ENCODE measurements at places on chromosomes 13 and 19.

GRCh38 chr13:108551674-108552073 is 77.7 kb upstream of the MYO16 start:
- no peak for DNase-seq

DNA sequence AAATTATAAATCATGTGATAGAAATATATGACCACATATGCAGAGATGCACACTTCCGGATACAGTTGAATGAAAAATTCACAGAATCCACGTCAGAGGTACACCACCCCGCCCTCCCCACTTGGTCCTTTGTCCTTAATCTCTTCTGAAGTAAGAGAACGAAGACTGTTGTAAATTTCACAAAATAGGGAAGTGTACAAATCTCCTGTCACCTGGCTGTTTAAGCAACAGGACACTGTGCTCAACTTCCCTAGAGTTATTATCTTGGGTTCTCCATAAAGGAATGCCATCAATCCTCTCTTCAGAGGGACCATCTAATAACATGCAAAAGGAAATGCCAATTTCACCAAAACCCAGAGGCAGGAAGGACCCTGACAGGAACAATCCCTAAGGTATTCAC is 10.5 kb upstream of the CEACAM6 start:
- no peak for DNase-seq

- DNase-seq, result no peak
These were observed 80.7 kb upstream of the SLITRK5 start for GRCh38 chr13:87590518-87590917.

DNA sequence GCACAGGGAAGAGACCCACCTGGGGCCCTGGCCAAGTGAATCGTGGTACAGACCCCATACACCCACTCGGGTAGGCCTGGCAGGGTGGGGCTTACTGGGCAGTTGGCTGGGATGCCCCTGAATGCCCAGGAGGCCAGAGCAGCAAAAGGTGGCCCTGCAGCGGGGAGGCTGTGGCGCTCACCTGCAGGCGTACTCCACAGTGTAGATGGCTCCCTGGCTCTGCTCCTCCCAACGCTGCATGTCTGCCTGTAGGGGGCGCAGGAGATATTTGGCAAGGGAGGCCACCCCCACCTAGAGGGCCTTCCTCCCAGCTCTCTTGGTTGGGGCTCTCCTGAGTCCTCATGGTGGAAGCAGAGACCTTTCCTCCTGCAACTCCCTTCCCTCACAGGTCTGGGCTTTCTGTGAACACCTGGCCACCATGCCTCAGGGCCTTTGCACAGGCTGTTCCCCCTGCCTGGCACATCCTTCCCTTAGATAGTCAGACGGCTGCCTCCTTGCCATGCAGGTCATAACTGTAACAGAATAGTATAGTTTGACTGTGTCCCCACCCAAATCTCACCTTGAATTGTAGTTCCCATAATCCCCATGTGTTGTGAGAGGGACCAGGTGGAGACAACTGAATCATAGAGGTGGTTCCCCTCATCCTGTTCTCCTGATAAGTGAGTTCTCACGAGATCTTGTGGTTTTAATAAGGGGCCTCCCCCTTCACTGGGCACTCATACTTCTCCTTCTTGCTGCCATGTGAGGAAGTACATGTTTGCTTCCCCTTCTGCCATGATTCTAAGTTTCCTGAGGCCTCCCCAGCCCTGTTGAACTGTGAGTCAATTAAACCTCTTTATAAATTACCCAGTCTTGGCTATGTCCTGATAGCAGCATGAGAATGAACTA is 5.9 kb downstream of the BORCS8 start:
- DNase-seq, result peak; percentile 68

DNA sequence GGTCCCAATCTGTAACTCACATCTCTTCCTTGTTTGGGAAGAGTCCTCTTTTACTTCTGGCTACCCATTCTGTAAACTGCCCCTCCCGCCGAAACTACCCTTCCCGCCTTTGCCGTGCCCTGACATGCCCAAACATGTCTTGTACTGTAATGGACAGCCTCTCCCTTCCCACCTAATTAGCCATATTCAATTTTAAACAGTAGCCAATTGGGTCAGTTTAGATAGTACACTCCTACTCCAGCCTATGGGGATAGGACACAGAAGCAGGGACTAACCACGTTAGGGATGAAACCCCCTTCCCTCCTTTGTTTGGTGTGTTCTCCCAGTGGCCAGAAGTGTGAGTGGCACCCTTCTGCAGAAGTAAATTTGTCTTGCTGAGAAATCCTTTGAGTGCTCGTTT is 34.2 kb downstream of the SACS start:
- no peak for DNase-seq

DNA sequence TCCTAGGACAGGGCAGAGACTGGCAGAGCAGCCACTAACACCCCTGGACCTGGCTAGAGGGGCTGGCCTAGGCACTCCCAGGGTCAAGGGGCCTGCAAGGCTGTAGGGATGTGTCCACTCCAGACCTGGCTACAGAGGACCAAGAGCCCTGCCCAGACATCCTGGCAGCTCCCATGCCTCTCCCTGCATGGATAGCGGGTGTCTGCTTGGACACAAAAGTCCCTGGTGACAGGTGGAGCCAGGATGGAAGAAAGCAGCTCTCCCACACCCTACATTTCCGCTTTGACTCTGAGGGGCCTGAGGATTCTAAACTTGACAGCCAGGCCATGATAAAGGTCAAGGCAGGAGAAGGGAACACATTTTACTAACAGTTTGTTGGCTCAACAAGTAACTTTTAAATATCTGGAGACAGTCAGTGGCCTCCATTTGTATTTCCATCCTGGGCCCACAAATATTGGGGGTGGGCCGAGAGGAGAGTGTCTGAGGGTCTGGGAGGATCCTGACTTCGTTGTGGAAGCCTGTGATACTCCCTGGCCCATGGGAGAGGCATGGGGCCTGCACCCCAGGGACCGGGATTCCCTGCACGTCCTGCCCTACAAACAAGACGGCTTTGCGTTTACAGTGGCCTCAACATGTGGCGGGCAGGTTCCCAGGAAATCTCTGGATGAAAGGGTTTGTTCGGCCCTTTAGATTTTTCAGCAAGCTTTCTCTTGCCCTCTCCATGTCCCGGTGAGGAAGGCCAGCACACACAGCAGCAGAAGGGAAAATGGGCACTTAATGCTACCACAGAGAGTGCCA is 19.8 kb upstream of the SLC7A9 start:
- DNase-seq, result no peak

- DNase-seq, result no peak
These were observed 388.3 kb downstream of the COG6 start for GRCh38 chr13:40043764-40044163.

- DNase-seq, result no peak
These were observed 8.3 kb downstream of the LSR start for GRCh38 chr19:35257113-35257461.

DNA sequence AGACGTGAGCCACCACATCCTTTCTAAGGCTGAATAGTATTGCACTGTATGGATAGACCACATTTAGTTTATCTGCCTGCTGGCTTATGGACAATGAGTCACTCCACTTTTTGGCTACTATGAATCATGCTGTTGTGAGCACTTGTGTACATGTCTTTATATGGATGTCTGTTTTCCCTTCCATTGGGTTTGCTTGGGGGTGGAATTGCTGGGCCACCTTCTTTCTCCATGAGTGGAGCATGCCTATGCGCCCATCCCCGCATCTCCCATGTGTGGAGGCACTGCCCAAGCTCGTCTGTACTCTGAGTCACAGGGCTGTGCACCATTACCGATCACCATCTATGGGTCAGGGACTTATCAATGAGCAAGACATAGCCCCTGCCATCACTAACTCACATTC is 127.2 kb upstream of the GJB6 start:
- DNase-seq, result no peak

GRCh38 chr19:465056-465816 is 4.4 kb upstream of the SHC2 start:
- no peak for DNase-seq

- DNase-seq, result peak; percentile 35
These were observed 823 bp downstream of the TLE5 start for GRCh38 chr19:3061182-3062161.

GRCh38 chr19:49952479-49952836 is 8.5 kb downstream of the SIGLEC11 start:
- DNase-seq, result no peak

- DNase-seq, result no peak
These were observed 117.5 kb downstream of the CCNA1 start for GRCh38 chr13:36549755-36550154.

DNA sequence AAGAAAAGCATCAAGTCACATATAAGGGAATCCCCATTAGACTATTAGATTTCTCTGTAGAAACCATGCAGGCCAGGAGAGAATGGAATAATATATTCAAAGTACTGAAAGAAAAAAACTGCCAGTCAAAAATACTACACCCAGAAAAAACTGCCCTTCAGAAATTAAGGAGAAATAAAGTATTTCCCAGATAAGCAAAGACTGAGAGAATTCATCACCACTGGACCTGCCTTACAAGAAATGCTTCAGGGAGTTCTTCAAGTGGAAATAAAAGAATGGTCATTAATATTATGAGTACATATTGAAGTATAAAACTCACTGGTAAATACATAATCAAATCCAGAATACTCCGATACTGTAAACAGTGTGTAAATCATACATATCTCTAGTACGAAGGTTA is 35.9 kb downstream of the VWA8 start:
- no peak for DNase-seq

GRCh38 chr13:110337247-110337646 is 30.2 kb downstream of the COL4A2 start:
- no peak for DNase-seq

DNA sequence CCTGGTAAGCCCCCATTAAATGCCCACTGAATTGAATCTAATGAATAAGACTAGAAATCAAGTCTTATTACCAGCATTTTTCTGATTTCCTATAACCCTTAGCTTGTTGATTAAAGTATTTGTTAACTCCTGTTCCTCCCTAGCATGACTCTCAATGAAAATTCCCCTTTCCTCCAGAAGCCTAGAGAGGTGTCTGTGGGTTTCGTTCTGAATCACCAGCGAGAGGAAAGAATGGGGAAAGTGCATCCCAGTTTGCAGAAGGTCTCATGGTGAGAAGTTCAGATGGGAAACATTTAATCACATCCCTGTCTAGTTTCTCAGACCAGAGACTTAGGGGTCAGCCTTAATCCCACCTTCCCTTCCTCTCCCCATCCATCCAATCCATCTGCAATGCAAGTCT is 26.9 kb downstream of the POU2F2 start:
- no peak for DNase-seq

GRCh38 chr13:111547726-111548273 is 227.4 kb downstream of the TEX29 start:
- no peak for DNase-seq

DNA sequence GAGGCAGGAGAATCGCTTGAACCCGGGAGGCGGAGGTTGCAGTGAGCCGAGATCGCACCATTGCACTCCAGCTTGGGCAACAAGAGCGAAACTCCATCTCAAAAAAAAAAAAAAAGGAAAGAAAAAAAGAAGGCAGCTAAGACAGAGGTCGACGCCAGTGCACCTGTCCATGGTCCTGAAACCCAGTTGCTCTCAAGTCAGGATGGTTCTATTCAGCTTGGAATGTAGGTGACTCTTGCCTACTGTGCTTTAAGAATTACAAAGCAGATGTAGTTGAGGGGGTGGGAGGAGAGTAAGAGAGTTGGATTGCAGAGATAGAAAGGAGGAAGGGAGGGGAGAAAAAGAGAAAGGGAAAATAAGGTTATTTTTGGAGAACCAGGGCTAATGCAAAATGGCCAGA is 18.7 kb downstream of the CACNG7 start:
- DNase-seq, result peak; percentile 15

DNA sequence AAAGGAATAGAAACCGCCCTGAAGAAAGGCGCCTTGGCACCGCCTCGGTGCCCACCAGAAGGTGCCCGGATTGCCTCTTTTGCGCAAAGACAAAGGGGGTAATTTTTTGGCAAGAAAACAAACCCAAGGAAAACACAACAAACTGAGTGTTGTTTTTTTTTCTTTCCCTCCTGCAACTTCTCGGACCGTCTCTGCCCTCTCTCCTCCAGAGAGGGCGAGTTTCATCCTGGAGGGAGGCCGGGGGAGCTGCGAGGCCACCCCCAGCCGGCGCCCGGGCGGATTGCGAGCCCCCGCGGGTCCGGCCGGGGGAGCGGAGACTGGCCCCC is 2.3 kb downstream of the ZNF536 start:
- no peak for DNase-seq

DNA sequence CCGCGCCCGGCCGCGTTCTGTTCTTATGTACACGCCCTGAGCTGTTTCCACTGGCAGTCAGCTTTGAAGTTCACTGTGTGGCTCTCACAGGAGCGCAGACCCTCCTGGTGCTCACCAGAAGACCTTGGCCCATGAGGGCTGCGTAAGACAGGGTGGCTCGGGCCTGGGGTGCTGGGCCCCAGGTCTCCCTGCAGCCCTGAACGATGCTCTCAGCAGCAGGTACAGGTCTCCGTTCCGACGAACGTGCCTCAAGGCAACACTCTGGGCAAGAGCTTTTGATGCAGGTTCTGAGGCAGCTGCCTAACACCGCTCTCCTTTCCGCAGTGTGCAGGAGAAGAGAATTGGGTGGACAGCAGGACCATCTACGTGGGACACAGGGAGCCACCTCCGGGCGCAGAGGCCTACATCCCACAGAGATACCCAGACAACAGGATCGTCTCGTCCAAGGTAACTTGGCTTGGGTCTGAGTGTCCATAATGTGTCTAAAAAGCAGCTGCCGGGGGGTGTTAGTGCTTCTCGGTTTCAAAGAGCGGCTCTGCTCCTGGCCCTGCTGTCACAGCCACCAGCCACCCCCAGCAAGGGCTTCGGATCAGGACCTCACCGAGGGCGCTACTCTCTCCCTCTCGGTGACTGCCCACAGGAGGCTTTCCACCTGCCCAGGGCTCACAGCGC is 95.1 kb downstream of the ATP11A start:
- no peak for DNase-seq

- DNase-seq, result peak; percentile 37
These were observed 1.2 kb downstream of the KLF12 start for GRCh38 chr13:74132776-74133656.

DNA sequence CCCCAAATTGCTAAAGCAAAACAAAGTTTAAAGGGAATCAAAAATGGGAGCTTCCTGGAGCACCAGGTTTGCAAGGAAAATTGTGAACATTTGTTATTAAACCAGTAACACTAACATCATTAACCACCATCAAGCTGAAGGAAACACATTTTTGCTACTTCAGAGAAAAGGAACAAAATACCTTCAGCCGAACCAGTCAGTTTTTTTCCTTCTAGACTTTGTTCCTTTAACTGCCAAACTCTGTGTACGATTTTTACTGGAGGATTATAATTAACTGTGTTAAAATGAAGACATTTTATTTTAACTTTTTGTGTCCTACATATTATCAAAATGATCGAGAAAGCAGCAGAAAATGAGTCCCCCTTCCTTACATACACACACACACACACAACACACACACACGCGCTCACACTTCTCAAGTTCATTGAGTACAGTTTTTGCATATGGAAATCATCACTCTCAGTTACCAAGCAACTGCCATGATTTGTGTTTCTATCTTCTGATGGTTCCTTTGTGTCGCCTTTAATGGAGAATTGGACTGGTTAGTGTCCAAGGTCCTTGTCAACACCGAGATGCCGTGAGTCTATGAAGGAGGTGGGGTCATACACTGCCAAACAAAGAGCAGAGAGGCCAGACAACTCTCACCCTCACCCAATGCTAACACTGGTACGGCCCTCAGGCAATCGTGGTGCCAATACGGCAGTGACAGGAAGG is 9.8 kb upstream of the SERP2 start:
- DNase-seq, result no peak

Data from stimulated activated CD4-positive, alpha-beta T cell treated with anti-CD3 and anti-CD28 coated beads, Interleukin-2, amount 100 ng/mL, for 48 hours (primary cell).